ENCODE measurements at places on chromosomes 4 and X.

- peak; percentile 69 for DNase-seq
These were observed at the start of gene VMA21 for GRCh38 chrX:151396825-151397740. TSS of gene VMA21 (plus strand) at chrX:151397206. CDS start at chrX:151397309, 103 bp downstream.

DNA sequence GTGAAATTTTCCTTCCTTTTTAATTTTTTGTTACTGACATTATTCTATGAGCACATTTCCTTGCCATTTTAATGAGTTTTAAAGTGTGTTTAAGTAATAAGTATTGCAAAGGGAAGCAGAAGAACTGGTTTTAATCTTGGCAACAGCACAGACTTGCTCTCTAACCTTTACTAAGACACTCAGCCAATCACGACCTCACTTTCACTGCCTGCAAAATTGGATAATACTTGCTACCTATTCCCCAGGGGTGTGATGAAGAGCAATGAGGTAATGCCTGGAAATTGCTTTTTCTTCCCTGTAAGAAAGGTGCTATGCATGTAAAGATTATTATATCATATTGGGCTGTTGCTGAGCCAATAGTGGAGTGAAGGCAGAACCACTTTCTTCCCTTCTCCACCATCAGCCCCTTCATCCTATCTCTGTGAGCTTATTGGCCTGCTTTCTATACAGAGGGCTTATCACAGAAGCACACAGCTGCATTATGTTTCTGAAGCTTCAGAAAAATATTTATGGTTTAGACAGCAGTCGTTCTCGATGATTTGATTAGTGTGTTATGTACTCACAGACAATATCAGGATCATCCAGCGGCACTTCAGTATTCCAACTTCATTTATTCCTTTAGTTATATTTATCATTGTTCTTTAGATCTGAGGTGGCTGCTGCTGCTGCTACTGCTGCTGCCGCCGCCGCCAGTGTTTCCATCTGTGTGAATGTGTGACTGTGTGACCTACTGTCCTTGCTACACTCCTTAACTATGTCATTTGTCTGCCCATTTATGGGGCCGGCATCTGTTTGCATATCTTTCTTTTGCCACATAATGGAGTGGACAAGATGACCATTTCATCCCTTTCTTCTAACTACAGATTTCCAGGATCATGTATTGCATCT, 255.1 kb downstream of the C4orf33 start:
- DNase-seq, result no peak

DNA sequence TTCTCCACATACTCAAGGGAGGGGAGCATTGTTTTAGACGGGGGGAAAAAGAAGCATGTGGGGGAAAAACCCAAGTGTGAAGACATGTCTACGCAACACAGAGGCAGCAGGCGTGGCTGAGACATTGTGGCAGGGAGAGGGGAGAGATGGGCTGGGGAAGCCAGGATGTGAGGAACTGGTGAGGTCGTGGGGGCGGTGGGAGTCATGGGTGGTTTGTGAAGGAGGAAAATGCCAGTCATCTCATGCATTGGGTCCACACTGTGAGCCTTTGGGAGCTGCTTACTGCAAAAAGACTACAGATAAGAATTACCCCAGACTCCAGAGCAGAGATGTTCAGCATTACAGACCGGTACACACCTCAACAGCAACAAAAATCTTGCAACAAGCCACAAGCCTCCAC, 2.1 kb downstream of the JAKMIP1 start:
- no peak for DNase-seq

DNA sequence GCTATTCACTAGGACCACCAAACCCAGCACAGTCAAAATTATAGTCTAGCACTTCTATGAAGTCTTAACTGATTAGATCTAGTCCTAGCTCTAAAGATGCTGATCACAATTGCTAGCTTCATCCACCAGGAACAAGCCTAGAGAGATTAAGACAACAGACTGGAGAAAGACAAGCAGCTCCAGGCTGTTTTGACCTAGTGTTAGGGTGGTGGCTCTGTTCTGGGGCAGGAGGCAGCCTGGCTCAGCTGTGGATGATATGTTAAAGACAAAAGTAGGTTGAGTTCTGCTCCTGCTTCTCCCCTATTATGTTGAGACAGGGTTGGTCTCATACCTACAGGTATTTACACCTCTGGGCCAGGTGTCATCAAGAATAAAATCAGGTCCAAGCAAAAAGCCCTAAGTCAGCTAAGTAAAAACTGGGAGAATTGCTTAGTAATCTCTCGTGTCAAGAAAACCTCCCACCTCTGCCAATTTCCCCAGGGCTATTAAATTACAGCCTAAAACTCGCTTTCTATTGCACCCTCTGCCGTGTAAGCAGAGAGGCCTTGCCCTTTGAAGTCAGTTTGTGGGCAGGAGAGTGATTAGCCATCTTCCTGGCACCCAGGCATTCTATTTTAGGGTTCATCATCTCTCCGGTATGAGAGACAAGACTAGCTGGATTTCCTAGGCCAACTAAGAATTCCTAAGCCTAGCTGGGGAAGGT, 39.9 kb downstream of the RAB40AL start:
- no peak for DNase-seq

DNA sequence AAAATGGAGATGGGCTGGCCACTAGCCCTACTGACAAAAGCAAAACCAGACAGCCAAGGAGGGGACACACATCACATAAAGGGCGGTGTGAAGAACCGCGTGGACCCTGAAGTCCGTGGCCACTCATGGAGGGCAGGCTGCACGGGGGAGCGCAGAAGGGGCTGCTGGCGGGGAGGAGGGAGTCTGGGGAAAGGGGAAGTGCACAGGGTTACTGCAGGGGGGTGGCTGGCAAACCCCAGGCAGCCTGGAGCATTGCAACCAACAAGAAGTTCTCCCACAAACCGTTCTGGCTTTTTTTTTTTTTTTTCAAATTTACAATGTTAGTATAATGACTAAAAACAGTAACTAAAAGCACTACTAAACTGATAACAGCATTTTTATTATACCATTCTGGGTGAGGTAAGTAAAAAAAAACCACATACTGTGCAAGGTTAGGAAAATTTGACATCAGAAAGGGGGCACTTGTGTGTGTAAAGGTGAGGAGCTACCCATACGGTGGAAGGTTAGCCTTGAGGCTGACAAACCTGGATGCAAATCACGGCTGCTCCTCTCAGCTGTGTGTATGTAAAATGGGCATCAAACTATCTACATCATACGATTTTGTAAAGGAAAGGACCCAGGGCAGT, 87.1 kb downstream of the TSPAN5 start:
- DNase-seq, result no peak

- DNase-seq, result no peak
These were observed 23.2 kb downstream of the HDX start for GRCh38 chrX:84479086-84479485.

- DNase-seq, result no peak
These were observed 223.6 kb downstream of the MGST2 start for GRCh38 chr4:139889264-139889663.

DNA sequence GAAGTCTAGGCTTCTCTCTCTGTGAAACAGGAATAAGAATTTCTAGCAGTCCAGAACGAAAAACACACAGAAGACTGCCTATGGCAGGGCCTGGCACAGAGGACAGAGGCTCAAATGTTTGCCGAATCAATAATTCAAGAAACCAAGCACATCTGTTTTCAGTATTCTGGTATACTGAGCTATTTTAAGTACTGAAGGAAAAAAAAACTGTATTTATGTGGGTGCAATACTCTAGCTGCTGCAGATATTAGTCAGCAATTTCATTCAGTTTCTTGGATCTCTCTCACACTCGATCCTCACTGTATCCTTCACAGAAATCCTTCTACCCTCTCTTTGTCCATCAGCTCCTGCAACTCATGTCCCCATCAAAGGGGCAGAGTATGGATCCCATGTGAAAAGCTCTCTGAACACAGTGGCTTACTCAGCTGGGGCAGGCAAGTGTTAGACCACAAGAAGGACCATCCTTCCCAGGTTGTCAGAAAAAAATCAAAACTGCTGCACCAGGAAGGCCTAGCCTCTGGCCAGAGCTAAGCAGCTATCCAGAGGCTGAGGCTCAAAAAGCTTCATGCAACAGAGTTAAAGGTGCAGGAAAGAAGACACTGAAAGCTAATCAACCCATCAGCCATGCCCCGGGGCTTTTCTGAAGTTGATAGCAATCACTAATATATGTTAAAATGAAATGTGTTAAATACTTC, 9.1 kb upstream of the USO1 start:
- DNase-seq, result no peak

- no peak for DNase-seq
These were observed 89.8 kb downstream of the EIF4E start for GRCh38 chr4:98838977-98839618.

GRCh38 chrX:119684916-119685224, 8.1 kb downstream of the SEPTIN6 start:
- DNase-seq, result no peak
